ENCODE measurements at places on chromosomes 1 and 21. TPM values are rescaled to one million over a fixed set of nuclear protein-coding genes. Genes with fewer than 3 reads are reported as not detected.

GADD45A gene
- 54.8 TPM for total RNA-seq

PGBD5 gene
- not detected for total RNA-seq

DNA sequence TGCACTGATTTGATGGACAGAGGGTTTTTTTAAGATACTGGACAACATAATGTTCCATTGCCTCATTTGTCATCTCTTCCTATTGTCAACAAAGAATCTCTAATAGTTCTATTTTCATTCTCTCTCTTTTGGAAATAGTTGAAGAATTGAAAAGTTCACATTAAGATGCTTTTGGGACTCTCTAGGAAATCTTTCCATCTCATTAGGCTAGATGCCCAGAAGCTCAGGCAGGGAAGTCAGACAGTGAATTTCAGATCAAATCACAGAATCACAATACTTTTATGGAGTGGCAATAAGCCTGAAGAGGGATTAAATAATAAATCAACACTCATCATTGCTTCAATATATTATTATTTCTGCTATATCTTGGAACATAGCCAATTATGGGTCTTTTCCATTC is 29.2 kb downstream of the NEGR1 start:
- DNase-seq: no peak

- peak; percentile 79 for DNase-seq
Observed at GRCh38 chr1:154154534-154155191, at the start of gene NUP210L. Gene NUP210L, minus strand, starts transcription at chr1:154155073.

- DNase-seq: no peak
Observed at GRCh38 chr1:167173516-167174184, 47.0 kb upstream of the POU2F1 start.

CFHR2 gene
- total RNA-seq: not detected

DNA sequence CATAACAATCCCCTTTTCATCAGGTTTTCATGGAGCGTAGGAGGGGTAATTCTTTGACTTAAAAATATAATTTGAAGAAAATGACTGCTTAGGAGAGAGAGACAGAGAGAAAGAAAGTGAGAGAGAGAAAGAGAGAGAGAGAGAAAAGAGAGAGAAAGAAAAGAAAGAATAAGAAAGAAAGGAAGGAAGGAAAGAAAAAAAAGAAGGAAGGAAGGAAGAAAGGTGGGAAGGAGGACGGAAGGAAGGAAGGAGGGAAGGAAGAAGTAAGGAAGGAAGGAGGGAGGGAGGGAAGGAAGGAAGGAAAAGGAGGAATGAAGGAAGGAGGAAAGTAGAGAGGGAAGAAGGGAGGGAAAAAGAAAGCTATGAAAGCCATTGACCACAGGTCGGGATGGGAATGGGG is 10.8 kb upstream of the DEGS1 start:
- no peak for DNase-seq

- DNase-seq: no peak
Observed at GRCh38 chr1:204370176-204370575, 10.4 kb upstream of the PLEKHA6 start.

DNA sequence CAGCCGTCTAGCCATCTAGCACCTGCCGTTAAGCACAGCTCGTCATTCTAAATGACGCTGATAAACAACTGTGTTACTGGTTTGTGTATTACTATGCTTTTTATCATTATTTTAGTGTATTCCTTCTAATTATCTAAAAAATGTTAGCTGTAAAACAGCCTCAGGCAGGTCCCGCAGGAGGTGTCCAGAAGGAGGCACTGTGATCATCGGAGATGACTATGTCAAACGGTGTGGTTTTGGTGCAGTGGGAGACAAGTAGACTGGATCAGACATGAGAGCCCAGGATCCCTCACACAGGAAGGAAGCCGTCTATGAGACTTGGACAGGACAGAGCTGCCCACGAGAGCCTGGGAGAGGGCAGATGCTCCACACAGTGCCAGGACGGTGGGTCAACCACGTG is 55.3 kb upstream of the COL6A1 start:
- peak; percentile 6 for DNase-seq

DNA sequence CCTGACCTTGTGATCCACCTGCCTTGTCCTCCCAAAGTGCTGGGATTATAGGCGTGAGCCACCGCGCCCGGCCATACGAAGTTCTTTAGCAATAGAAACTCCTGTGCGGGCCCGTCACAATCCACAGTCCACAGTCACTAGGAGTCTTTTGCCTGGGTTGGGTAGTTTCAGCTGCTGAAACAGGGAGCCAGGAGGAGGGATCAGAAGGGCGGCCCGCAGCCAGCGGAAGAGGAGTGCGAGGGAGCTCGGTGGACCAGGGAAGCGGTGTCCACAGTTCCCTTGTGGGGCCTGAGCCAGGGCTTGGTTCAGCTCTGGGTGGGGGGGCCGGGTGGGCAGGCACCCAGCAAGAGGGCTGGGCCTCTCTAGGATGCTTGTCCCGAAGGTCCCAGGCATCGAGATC is 17.9 kb upstream of the HSPG2 start:
- no peak for DNase-seq
